ENCODE measurements at places on chromosomes 11 and 22.

- DNase-seq = no peak
These were observed 63.6 kb upstream of the EMID1 start for GRCh38 chr22:29142116-29142515.

- no peak for DNase-seq
These were observed 16.1 kb upstream of the OR52K1 start for GRCh38 chr11:4466131-4466870.

DNA sequence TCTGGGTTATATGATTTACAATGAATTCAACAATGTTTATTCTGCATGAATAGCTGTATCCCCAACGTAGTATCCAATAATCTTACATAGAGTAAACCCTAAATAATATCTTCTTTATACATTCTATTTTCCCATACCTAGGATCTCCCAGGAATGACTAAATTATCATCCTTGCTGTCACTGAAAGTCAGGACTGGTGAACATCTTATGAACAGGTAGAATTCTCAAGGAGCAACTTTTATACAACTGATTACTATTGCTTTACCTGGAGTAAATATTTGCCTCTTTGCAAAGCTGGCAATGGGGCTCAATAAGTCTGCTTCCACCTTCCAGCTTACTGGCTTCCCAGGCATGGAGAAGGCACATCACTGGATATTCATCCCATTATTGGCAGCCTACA, at the start of gene OR51B6:
TSS of gene OR51B6 (plus strand) at position 301 of the 400 bp plus-strand sequence. CDS start at position 301, 0 bp downstream.
- no peak for DNase-seq

GRCh38 chr22:44037519-44038375, 13.6 kb downstream of the PARVB start:
- no peak for DNase-seq

- no peak for DNase-seq
These were observed 49.9 kb downstream of the RAB6A start for GRCh38 chr11:73710964-73711363.

DNA sequence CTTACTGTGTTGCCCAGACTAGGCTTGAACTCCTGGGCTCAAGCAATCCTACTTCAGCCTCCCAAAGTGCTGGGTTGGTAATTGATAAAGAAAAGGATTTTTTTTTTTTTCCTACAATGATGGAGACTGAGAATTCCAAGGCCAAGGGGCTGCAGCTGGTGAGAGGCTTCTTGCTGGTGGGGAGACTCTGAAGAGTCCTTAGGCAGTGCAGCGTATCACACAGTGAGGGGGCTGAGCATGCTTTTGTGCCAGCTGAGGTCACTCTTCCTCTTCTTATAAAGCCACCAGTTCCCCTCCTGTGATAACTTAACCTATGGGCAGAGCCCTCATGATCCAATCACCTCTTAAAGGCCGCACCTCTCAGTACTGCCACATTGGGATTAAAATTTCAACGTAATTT, 28.2 kb upstream of the CCDC81 start:
- DNase-seq = no peak

GRCh38 chr22:50439314-50439870, 35.4 kb downstream of the SBF1 start:
- DNase-seq = no peak
